Fibroblast of the aortic adventitia (primary cell): ENCODE measurements at places on chromosomes 5 and 9. TPM values are rescaled to one million over a fixed set of nuclear protein-coding genes. Genes with fewer than 3 reads are reported as not detected.

The SPINK7 gene
- total RNA-seq: 0.41 TPM in 1 of 2 replicates, not detected in the other

The MAN2A1 gene
- 62.3 and 63.9 TPM in 2 replicates for total RNA-seq

The CTNND2 gene
- total RNA-seq: 1.9 TPM in 1 of 2 replicates, not detected in the other

The RALGPS1 gene
- total RNA-seq: 2.4 and 2.9 TPM in 2 replicates

The CD274 gene
- 0.33 and 1.1 TPM in 2 replicates for total RNA-seq

The FOXD4L3 gene
- total RNA-seq: 0.09 TPM in 1 of 2 replicates, not detected in the other

The DRD1 gene
- 0.18 TPM in 1 of 2 replicates, not detected in the other for total RNA-seq

The ANKRA2 gene
- 10.5 and 15.3 TPM in 2 replicates for total RNA-seq

The ANKS6 gene
- total RNA-seq: 12.7 and 13.8 TPM in 2 replicates

The ARAP3 gene
- total RNA-seq: 2.6 and 6.2 TPM in 2 replicates

The ARL14EPL gene
- total RNA-seq: 0.18 TPM in 1 of 2 replicates, not detected in the other

The CD180 gene
- 0.09 and 0.16 TPM in 2 replicates for total RNA-seq

The ADGRD2 gene
- not detected in 2 replicates for total RNA-seq

The SH3RF2 gene
- 0.49 and 6.7 TPM in 2 replicates for total RNA-seq

The FUT7 gene
- not detected in 2 replicates for total RNA-seq

The QRFP gene
- not detected in 2 replicates for total RNA-seq

The SMIM32 gene
- not detected in 2 replicates for total RNA-seq

The SPATA9 gene
- total RNA-seq: 0.54 TPM in 1 of 2 replicates, not detected in the other

The WWC1 gene
- total RNA-seq: 0.45 and 2.7 TPM in 2 replicates

The PPP6C gene
- total RNA-seq: 28.0 and 28.5 TPM in 2 replicates

The SPATA31C1 gene
- not detected in 2 replicates for total RNA-seq

The TMCO6 gene
- total RNA-seq: 21.1 and 295 TPM in 2 replicates
